Stimulated activated CD8-positive, alpha-beta memory T cell treated with anti-CD3 and anti-CD28 coated beads, Interleukin-2, amount 100 ng/mL, for 1 hour (primary cell): ENCODE measurements at places on chromosomes 4 and X.

DNA sequence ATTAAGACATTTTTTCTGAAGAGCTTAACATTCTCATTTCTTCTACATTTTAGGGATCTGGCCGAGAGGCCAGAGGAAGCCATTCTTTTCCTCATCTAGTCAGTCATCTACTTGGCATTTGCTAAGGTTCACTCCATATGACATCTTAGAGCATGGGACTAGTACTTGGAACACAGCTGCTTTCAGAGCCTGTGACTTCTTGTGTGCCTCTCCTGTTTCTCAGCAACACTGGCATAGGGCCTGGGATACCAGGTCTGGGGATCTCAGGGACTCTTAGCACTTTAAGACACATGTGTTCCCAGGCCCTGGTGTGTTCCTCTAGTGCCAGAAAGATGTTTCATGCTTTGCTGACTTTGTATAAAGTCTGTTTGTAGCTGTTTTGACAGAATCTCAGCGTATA, 7.3 kb downstream of the PLP1 start:
- DNase-seq: no peak

DNA sequence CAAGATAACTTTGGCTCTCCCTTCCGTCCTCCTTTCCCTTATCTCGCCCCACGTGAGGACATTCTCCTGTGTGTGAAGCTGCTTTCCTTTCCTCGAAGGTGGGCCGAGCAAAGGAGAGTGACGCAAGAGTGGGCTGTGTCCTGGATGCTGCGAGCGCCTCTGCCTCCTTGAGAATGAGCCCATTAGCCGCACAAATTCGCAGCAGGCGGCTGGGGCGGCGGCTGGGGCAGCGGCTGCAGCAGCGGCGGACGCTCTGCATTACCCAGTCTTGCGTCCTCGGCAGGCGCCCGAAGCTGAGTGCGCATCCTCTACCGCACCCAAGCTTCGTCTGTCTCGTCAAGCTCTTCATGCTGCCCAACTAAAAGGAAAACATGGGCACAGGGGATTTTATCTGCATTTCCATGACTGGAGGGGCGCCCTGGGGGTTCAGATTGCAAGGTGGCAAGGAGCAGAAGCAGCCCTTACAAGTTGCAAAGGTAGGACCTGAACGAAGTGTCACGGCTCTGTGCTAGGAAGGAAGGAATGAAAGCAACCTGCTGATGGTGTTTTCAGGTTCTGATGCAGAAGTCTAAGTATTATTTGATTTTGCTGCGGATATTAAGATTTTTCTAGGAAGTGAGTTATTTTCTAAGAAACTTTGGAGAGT, at the start of gene SYNPO2:
SYNPO2 (plus strand) TSS at position 189 of the 646 bp plus-strand sequence; CDS start at position 372, 183 bp downstream.
- DNase-seq: no peak

DNA sequence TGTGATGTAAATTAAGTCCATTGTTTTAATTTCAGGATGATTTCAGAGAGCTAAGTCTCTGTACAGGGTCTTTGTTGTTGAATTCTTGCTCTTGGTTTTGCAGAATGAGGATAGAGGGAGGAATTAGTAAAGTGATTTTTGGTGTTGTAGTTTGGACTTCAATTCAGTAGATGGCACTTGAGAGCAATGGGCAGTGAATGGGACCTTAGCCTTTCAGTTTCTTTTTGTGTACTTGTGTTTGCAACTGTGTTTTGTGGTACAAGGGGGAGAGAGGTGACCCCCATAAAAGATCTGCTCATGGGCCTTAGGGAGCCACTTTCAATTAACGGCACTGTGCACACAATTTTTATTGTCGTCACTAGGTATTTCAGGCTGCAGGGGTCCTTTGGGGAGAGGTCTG, 340.0 kb downstream of the DCAF12L2 start:
- no peak for DNase-seq

- no peak for DNase-seq
Observed at GRCh38 chrX:120456973-120457372, 12.1 kb downstream of the LAMP2 start.

DNA sequence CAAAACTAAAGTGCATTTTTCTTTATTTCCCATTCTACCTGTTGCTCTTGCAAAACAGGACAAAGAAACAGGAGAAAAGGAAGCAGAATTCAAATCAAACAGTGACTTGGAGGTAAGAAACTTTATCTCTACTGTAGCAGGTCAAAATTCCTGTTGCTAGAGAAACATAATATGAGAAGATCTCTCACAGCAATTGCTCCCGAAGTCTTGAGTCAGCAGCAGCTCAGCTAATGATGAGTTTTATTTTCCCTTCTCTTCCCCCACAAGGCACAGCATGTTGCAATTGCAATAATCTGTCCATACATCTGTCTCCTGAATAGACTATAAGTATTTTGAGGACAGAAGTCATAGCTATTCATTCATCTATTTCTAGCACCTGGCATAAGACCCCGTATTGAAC, 112.7 kb downstream of the CLNK start:
- no peak for DNase-seq

- DNase-seq: no peak
Observed at GRCh38 chrX:68416592-68416991, 16.7 kb downstream of the OPHN1 start.

DNA sequence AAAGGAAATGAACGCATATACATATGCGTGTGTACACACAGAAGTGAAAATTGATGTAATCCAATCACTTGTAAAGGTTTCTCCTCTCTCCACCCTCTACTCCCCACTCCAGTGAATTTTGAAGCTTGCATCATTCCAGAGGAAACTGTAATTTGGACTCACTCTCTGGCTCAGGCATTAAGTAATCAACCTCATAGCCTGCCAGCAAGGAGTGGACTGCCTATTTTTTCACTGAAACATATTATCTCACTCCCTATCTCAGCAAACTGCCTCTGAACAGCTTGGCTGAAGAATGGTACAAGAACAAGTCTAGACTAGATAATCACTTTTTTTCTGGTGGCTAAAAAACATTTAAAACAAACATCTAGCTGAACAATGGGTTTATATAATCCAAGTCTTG, 124.2 kb downstream of the C4orf51 start:
- DNase-seq: no peak

DNA sequence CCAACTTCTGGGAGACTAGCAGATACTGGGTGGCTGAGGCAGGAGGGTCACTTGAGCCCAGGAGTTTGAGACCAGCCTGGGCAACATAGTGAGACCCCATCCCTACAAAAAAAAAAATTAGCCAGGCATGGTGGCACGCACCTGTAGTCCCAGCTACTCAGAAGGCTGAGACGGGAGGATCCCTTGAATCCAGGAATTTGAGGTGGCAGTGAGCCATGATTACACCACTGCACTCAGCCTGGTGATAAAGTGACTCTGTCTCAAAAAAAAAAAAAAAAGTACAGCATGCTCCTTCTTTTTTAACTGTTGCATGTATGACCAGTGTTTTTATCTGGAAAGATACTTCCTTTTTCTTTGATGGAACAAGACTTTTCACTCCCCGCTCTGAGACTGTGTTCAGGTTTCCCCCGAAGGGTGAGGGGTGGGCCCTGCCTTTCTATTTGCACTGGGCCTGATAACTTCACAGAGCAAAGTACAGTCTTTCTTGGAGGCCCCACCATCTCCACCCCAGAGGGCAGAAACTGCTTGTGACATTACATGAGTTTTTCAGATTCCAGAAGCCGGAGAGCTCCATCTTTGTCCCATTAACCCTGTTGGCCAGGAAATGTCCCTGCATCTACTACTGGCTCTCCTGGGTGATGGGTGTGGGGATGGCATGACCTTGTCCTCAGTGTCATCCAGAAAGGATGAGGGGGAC, 35.2 kb downstream of the NYX start:
- DNase-seq: no peak
